ENCODE measurements at places on chromosomes 3 and 15. TPM values are rescaled to one million over a fixed set of nuclear protein-coding genes. Genes with fewer than 3 reads are reported as not detected.

DNA sequence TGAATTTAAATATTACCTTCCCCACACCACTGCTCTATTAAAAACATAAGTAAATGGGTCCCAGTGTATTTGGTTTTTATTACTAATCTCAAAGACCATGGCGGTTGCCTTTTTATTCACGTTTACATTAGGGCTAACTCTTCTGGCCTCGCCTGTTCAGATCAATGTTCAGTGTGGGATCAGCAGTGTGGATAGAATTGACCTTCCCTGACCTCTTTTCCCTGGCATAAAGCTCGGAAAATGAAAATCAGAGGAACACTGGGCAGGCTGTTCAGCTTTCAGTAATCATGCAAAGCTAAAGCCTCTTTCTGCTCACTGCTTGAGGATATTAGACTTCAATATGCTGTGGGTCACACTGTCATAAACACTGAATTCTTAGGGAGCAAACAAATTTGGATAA, 422.6 kb upstream of the ONECUT1 start:
- no peak for DNase-seq

DNA sequence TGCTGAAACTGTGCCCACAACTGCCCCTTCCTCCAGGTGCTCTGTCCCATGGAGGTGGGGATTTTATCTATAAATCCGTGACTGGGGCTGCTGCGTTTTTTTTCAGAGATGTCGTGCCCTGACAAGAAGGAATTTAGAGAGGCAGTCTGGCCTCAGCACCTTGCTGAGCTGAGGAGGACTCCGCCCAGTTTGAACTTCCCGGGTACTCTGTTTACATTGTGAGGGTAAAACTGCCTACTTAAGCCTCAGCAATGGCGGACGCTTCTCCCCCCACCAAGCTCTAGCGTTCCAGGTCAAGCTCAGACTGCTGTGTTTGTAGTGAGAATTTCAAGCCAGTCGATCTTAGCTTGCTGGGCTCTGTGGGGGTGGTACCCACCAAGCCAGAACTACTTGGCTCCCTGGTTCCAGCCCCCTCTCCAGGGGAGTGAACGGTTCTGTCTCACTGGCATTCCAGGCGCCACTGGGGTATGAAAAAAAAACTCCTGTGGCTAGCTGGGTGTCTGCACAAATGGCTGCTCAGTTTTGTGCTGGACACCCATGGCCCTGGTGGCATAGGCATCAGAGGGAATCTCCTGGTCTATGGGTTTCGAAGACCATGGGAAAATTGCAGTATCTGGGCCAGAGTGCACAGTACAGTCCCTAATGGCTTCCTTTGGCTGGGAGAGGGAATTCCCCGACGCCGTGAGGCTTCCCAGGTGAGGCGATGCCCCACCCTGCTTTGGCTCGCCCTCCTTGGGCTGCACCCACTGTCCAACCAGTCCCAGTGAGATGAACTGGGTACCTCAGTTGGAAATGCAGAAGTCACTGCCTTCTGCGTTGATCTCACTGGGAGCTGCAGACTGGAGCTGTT, 68.5 kb upstream of the SGO1 start:
- no peak for DNase-seq

DNA sequence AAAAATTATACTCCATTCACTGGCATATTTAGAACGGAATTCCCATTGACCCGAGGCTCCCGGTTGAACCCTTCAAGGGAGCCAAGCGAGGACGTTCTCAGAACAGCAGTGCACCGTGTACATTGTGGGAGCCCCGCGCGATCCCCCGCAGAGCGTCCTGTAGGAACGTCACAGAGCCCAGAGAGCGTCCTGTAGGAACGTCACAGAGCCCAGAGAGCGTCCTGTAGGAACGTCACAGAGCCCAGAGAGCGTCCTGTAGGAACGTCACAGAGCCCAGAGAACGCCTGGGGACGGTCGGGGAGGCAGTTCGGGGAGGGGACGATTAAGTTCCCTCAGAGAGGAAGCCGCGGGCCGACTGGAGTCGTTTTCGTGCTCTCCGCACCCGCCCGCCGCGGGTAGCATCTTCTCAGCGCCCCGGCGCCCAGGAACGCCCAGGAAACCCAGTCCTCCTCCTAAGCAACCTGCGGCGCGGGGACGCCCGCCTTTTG, 506 bp upstream of the ATP1B3 start:
- DNase-seq, result peak; percentile 87

NAALADL2 gene
- total RNA-seq, result 20.2 TPM

GRCh38 chr3:122102191-122102935, 47.2 kb downstream of the CD86 start:
- no peak for DNase-seq

DNA sequence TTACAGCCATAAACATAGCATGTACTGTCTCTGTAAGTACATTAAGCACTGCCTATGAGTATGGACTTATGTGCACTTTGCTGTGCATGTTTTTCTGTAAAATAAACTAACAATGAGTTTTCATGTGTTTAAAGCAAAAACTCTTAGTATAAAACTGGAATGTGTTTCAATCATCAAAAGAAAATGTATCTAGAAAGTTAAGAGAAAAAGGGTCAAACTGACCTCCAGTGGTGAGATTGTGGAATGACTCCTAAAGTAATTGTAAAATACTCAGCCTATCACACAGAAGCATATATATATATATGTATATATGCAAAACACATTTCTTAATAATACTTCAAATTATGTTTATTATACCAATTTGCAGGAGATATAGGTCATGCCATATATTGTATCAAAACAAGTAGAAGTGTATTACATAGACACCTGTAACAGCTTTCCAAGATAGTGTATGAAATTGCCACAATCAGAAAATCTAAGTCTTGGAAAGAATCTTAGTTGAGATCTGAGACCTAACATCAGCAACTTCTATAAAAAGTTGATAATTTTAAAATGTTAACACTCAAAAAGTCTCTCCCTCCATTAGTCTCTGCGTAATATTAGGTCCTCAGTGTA, 199.6 kb downstream of the FMN1 start:
- DNase-seq, result peak; percentile 50

DNA sequence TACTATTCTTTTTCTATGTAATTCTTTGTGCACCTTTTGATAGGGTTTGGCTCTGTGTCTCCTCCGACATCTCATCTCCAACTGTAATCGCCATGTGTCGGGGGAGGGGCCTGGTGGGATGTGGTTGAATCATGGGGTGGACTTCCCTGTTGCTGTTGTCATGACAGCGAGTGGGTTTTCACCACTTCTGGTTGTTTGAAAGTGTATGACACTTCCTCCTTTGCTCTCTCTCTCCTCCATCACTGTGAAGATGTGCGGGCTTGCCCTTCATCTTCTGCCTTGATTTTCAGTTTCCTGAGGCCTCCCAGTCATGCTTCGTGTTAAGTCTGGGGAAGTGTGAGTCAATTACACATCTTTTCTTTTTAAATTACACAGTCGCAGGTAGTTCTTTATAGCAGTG, 225.8 kb upstream of the DPPA4 start:
- DNase-seq, result no peak

GHRL gene
- 1.2 TPM for total RNA-seq

DNA sequence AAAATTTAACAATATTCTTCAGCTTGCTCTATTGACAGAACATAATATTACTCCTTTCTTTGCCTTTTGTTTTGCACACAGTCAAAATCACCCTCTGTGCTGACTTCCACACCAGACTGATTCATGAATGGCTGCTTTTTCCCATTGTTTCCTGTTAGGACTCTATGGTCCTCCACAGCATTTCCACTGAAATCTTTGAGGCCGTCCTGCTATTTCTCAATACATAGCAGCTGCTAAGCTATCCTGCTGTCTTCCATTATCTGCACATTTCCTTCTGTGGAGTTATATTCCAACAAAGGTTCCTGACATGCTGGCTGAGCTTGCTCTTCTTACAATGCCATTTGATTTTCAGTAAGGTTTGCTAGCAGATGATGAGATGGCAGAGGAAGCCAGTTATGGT, 153.3 kb downstream of the EPHA3 start:
- no peak for DNase-seq

- DNase-seq, result peak; percentile 88
Measured at GRCh38 chr3:112333381-112334317, 693 bp downstream of the CD200 start.

PLSCR2 gene
- total RNA-seq, result 1.4 TPM

DNA sequence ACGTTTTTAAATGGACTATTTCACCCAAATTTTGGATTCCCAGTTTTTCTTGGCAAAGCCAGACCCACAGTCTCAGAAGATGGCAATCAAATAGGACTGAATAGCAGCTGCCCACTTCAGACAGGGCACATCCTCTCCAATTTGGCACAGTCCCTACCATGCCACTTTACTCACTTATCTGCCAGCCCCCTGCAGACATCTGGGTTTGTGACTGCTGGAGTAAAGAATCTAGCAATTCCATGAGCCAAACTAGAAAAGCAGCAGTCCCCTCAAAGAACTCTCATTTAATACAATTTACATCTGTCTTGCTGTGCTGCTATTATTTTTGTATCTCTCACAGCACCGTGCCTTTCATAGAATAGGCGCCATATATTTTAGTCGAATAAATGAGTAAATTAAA, 16.0 kb upstream of the LRRN1 start:
- no peak for DNase-seq

- no peak for DNase-seq
Measured at GRCh38 chr3:48999085-48999858, 7.9 kb upstream of the WDR6 start.

WHAMM gene
- 13.8 TPM for total RNA-seq

STRC gene
- total RNA-seq, result 0.19 TPM

CD86 gene
- 6.3 TPM for total RNA-seq

DNA sequence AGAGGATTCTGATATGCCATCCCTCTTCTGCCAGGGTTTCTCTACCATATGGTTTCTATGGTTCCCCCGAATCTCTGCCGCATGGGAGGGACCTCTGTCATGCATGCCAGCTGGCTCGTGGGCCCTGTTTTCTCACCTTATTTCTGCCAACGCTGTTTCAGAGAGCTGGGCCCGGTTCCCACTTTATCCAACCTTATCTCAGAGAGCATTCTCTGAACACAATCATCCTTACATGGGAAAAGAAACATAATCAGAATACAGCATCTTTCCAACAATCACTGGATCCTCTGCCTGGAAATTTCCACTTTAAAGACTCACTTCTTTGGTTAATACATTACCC, 234.5 kb upstream of the ZBTB20 start:
- DNase-seq, result no peak

GRCh38 chr3:160665784-160666526, 11.0 kb upstream of the ARL14 start:
- DNase-seq, result no peak

PRICKLE2 gene
- 22.9 TPM for total RNA-seq

- no peak for DNase-seq
Measured at GRCh38 chr3:99708207-99708745, 69.9 kb downstream of the COL8A1 start.

- DNase-seq, result no peak
Measured at GRCh38 chr3:25661694-25662437, 2.8 kb downstream of the TOP2B start.
